Stimulated activated CD8-positive, alpha-beta memory T cell treated with anti-CD3 and anti-CD28 coated beads, Interleukin-2, amount 100 ng/mL, for 1 hour (primary cell): ENCODE measurements at places on chromosomes 4 and X.

DNA sequence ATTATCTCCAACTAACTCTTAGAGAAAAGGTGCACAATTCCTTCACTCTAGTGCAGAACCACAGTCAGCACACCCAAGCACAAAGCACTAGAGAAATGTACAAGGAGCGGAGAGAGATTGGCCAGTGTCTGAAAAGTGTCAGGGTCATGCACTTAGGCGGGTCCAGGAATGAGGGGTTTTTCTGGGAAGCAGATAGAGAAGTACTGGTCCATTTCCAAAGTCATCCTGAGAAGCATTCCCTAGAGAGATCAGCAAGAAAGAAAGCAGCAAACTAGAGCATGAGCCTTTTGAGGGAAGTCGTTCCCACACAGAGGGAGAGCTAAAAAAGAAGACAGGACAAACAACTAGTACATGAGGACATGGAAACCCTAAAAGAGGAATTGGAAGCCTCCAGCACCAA is 168.1 kb upstream of the MAP3K15 start:
- DNase-seq: no peak

DNA sequence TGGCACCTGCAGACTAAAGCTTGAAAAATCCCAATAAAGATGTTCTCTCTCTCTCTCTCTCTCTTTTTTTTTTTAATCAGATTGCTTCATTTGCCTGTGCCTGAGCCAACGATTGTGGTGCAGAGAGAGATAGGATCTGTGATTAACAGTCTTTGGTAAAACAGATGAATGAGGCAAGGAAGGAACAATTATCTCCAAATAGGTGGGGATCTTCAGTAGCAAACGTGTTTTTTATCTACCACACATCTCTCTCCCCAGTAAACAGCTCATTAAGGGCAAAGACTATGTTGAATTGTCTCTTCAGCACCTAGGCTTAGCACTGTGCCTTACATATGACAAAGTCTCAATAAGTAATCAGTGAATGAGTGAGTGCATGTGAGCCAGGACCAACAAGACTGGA is 96.3 kb downstream of the SMIM20 start:
- DNase-seq: no peak

DNA sequence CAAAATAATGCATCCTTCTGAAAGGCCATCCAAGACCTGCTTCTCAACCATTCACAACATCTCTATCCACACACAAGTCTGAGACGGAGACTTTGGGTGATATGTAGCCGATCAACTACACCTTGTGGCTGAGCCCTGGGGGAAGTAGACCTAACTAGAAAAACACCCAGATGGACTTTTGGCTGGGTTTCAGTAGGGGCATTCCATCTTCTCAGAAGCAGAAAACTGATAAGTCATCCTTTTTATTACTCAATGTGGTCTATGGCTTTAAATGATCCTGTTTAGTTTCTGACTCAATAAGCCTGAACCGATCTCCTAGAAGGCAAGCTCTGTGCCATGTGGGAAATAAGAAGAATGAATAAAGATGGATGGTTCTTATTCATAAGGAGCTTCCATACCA is 82.5 kb upstream of the AFF2 start:
- no peak for DNase-seq

- no peak for DNase-seq
These were observed 12.3 kb downstream of the GC start for GRCh38 chr4:71771613-71772012.

GRCh38 chrX:132948648-132949260 is 9.7 kb downstream of the HS6ST2 start:
- DNase-seq: no peak

GRCh38 chr4:169359961-169360360 is 89.2 kb upstream of the SH3RF1 start:
- no peak for DNase-seq

DNA sequence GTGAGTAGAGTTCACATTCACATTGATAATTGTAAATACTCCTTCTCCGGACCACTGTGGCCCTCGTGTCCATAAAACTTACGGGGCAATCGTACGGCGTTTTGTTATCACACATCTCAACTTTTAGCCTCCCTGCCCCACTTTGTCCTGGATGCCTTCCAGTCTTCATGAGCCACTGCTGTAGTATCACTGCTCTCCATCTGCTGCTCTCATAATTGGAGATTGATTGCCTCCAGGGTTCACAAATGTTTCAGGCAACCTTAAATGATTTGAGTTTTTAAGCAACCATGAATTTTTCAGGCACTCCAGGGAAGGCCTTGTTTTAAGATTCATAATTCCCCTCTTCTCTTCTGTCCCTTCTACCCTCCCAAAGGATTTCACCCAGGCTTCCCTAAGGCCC is 28.4 kb downstream of the ALPK1 start:
- no peak for DNase-seq

DNA sequence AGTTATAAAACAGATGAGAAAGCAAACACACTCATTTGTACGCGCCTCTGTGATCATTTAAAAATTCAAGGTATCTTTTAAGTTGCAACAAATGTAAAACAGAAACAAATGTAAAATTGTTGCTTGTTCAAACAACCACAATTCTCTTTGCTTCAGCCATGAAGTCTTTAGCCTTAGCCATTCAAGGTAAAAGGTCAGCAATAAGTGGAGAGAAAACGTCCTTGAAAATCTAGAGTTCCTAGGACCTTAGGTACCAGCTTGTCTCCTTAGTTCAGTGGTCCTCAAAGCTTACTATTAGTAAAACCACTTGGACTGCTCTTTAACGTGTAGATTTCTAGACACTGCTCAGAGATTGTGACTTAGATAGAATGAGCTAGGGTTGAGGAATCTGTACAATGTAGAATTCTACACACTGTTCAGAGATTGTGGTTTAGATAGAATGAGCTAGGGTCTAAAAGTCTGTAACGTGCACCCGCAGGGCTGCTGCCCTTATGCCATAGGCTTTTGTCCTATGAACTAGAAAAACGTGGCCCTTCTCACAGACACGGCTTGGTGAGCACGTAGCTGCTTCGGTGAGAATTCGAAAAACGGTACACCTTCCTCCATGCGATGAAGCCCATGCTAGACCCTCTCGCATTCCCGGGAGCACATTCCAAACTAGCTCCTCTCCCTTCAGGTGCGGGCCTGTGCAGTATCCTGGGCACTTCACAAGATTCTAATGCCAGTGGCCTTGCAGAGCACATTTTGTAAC is 1.7 kb downstream of the PLAC8 start:
- DNase-seq: no peak

DNA sequence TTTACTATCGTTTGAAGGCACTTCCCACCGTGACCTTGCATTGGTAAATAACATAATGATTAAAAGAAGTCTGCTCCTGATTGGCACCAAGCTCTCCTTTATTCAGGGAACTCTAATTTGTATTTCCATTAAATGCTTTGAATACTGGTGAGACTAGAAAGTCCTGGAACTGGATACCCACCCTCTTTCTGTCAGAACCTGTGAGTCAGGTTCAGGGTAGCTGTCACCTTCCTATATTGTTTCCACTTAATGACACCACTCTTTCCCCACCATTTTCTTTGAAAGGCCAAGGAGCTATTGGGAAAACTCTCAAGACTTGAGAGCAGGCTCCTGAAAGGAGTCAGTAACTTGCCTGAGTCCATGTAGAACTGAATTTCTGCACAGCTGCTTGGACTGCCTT is 55.9 kb upstream of the RASSF6 start:
- no peak for DNase-seq

GRCh38 chr4:125529071-125529470 is 214.3 kb downstream of the FAT4 start:
- DNase-seq: no peak

DNA sequence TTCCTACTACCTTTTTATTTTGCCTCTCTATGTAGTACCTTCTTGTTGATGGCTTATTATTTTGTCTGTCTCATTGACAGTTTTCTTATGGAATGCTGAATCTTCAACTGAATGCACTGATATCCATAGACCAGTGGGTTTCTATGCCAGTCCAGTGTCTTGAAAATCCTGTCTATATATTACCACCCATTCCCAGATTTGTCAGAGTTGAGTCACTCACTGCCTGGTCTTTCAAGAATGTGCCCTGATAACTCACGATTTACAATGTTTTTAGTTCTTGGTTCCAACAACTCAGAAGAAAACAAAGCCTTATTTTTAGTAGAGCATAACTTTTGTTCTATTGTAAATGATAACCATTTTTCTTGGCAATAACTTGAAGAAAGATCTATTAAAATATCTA is 606.0 kb upstream of the PITX2 start:
- DNase-seq: no peak

DNA sequence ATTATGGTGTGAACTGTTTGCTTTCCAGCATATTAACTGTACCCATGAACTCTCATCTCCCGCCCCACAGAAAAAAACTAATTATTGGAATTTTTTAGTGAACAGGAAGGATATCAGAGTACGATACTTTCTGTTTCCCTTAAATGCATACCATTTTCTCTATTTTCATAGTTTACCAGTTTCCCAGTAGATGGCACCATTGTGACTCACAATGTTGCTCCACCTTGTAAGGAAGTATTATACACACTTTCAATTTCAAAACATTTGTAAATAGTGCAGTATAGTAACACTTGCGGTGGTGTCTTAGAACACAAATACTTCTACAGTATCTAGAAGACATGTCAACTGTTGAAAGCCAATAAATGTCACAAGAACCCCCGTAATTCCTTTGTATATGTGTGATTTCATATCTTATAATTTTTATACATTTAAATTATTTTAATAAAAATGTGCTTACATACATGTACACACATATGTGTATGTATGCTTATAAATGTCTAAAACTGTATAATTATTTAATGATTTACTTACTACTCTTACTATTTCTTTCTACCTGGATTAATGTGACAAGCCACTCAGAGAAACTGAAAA is 167.3 kb downstream of the SLIT2 start:
- no peak for DNase-seq

- no peak for DNase-seq
These were observed 1.4 kb upstream of the DHRSX start for GRCh38 chrX:2502120-2502667.

DNA sequence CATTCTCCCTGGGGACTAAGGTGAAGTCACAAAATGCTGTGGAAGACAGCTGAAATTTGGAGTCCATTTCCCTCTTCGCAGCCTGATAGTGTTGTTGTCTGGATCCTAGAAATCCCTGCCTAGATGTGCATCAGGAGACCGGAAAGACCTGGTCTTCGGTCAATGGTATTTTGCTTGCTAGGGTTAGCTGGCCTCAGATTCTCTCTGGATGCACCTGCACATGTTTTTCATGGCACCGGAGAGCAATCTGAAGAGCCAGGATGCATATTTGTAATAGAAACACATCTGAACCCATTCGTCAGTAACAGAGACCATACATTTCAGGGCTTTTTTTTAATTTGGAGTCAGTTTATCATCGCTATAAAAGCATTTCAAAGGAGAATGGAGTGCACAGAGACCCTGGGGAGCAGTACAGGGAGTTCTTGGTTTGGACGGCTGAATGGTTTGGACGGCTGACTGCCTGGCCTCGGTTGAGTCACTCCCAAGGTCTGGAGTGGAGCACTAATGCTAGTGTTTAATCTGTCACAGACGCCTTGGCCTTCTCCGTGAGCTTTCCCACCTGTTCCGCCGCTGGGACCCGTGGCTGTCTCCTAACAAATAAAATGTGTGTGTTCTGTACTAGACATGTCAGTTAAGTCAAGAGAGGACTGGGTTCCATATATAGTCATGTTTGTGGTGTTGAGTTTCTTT is 7.5 kb upstream of the PDLIM3 start:
- DNase-seq: no peak

GRCh38 chr4:5757954-5758353 is 47.0 kb downstream of the EVC start:
- DNase-seq: no peak

DNA sequence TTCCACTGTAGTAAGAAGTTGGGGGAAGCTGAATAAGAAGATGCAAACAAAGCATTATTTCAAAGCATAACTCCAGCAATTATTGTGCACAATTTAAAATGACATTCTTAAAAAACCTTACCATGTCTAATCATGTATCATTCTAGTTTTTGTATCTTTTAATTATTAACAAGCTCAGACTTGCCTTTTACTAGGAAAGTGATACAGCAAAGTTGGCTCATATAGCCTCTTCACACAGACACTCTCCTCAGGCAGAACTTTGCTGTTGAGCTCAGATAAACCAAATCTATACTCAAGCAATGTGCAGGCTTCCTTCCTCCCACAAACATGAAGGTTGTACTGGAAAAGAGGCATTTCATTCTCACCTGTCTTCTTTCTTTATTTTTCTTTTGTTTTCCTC is 358.7 kb upstream of the EMCN start:
- DNase-seq: no peak

GRCh38 chrX:27815209-27815608 is 7.4 kb downstream of the MAGEB10 start:
- no peak for DNase-seq

GRCh38 chr4:76943790-76944189 is 5.8 kb upstream of the SEPTIN11 start:
- DNase-seq: no peak

DNA sequence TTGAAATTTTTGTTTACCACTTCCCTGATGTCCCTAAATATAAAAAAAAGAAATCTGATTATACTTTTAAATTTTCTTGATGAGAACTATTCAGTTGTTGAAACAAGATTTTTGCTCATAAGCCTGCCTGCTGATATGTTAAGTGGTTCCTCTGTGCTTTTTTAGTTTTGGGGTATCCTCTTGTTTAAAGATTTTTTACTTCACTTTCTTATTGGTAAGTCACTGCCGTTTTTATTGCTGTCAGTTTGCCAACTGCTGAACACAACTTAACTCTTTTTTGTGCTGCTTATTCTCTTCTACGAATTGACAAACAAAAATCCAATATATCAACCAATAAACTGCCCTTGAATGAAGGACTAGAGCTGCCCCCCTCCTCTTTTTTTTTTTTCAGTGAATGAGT is 39.5 kb downstream of the GUCY1A1 start:
- no peak for DNase-seq

DNA sequence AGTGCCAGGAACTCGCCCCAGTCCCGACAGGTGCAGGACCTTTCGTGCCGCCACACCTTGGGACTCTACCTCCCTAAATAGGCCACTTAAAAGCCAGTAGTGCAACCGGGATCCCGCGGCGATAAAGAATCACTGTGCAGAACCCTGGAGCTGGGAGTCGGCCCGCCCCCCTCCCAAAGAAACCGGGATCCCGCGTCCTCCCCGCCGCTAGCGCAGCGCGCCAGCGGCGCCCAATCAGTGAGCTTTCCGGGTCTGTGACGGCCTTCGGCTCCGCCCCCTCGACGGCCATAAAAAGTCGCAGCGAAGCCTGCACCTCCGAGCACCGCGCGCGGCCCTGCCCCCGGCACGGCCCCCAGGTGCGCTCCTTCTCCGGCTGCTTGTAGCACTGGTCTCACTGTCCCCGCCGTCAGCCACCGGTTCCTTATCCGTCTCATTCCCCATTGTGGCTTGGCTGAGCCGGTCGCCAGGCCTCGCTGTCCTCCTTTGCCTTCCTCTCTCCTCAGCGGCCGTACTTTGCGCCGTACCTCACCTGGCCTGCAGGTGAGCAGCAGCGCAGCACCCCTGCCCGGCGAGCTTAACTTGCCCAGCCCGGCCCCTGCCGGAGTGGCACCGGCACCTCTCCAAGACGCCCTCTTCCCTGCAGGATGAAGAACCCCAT is at the start of gene LRAT:
LRAT (plus strand) TSS at position 318 of the 658 bp plus-strand sequence; CDS start at position 645, 327 bp downstream.
- no peak for DNase-seq

DNA sequence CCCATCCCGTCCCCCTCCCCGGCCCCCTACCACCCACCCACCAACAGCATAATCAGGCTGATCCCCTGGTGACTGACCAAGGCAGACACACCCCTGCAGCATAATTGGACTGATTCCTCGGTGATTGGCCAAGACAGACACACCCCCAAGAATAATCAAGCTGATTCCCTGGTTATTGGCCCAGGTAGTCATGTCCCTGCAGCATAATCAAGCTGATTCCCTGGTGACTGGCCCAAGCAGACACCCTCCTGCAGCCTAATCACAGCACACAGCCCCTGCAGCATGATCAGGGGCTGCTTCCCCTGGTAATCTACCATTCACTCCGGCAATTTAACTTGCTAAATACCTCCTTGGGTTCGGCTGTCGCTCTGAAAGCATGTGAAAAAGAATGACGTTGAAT is 47.5 kb upstream of the STS start:
- DNase-seq: no peak
